Ovary (tissue), 10 donors: ENCODE measurements at places on chromosomes 6 and 20.
A peak's percentile ranks its signal among the peaks of the same experiment; 100 is the strongest.

DNA sequence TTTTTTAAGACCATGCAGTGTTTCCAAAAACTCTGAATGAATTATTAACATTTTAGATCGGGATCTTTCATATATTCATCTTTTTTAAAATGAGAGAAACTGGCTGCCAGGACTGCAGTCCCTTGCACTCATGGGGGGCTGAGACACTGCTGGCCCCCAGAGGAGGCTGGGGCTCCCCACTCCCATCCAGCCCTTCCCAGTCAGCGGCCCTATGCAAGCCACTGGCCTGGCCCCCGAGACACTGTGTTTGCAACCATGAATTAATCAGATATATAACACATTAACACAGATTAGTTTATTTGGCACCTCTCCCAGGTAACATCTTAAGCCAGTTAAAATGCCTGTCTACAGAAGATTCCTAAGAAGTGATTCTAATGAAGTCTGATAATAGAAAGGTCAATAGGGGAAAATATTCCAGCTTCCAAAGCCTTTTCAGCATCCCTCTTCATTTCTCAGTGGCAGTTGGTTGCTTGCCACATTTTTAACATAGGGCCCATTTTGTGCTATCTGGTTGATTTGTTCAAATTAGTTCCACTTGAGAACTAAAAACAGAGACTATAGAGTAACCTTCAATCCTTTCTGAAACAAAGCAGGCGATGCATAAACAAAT lies 184.4 kb upstream of the FBXL4 start:
- no peak for DNase-seq

- DNase-seq, result peak; percentile 16
Measured at GRCh38 chr6:25882051-25882496, 8.0 kb upstream of the SLC17A3 start.

- DNase-seq, result no peak
Measured at GRCh38 chr6:39932386-39932910, 1.8 kb downstream of the MOCS1 start.

- no peak for DNase-seq
Measured at GRCh38 chr6:144265061-144265357, 20.1 kb upstream of the UTRN start.

- DNase-seq, result no peak
Measured at GRCh38 chr20:3238616-3239025, 369 bp downstream of the SLC4A11 start.

DNA sequence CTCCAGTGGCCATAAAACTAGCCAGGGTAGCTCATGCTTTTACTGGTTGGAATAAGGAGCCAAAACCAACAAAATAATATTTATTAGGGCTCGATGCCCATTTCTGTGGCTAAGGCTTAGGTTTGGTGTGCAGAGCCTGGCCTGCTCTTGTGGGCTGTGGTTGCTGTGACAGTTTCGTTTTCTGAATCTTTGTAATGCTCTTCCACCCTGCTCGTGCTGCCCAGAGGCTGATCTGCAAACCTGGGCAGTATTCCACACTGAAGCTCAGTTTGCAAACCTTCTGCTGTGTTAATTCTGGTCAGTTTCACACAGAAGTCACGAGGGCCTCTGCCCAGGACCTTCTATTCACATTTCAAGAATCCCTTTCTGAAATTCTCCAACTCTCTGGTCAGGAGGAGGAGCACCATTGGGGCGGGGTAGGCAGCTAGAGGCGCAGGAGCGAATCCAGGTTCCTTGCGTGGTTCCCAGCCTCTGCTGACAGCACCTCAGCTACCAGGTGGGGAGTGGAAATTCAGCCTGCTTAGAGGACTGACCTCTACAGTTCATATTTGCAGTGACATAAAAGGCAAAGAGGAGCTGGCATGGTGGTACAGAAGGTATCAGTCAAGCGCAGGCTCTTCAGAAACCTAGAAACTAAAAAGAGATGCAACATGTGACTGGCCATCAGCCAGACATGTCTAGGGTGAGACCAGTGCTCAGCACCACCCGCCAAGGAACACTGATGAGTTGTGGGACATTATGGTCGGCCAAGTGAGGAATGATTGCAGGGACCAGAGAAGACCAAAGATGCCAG lies 14.3 kb upstream of the C20orf144 start:
- no peak for DNase-seq

GRCh38 chr6:39362487-39362865 lies 40.0 kb upstream of the KCNK16 start:
- no peak for DNase-seq

DNA sequence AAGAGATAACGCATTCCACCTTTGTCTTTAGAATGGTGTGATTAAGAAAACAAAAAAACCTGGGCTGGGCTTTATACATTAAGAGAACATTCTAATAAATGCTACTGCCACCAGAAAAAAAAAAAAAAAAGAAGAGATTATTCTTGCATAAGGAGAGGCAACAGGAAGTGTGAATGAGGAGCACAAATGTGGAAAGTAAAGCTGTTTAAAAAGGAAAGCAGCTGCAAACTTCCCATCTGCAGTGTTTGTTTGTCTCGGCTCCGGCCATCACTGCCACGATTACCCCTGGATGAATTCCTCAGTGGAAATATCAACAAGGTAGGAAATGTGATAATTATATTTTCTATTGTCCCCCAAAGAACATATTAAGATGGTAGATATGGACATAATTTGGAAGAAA lies 223.9 kb downstream of the PHF3 start:
- DNase-seq, result no peak

DNA sequence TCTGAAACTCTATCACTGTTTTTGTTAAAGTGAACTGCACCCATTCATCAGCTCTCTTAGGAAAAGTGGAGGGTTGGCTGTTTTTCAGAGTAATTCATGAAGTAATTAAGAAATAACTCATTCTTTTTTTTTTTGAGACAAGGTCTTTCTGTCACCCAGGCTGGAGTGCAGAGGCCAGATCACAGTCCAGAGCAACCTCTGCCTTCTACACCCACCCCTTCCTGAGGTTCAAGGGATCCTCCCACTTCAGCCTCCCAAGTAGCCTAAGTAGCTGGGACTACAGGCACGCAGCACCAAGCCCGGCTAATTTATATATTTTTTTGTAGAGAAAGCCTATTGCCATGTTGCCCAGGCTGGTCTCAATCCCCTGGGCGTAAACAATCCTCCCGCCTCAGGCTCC lies 2.6 kb downstream of the ZNFX1 start:
- no peak for DNase-seq

- DNase-seq, result peak; percentile 27
Measured at GRCh38 chr6:169241688-169242350, 11.8 kb downstream of the THBS2 start.

GRCh38 chr20:8796088-8796660 lies 272.7 kb upstream of the PLCB4 start:
- no peak for DNase-seq

- DNase-seq, result no peak
Measured at GRCh38 chr6:38316099-38316868, 323.4 kb downstream of the BTBD9 start.

DNA sequence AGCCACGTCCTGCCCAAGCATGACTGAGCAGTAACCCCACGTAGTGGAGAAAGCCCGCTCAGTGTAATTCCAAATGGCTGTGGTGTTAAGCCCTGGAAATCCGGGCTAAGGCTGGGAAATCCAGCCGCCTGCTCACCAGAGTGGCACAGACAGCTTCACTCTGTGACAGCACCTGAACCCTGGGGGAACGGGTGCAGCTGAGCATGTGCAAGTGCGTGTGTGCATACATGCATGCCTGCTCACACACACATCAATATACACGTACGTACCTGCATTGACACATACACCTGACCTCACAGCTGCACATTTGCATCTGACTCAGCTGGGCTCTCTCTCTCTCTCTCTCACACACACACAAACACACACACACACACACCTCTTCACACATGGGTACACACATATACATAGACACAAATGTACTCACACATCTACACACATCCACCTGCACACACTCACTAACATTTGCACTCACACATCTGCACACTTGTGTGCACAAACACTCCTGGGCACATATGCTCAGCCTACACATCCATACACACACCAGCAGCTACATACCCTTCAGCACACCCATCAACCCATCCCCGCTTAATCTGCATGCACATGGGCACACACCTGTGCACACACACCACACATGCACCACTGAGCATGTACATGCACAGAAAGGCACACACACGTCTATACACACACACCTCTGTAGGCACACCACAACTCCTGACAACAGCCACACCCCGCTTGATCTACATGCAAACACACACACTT lies 114.1 kb downstream of the GRM4 start:
- no peak for DNase-seq

GRCh38 chr6:109240370-109241084 lies 141.7 kb downstream of the CD164 start:
- DNase-seq, result no peak

DNA sequence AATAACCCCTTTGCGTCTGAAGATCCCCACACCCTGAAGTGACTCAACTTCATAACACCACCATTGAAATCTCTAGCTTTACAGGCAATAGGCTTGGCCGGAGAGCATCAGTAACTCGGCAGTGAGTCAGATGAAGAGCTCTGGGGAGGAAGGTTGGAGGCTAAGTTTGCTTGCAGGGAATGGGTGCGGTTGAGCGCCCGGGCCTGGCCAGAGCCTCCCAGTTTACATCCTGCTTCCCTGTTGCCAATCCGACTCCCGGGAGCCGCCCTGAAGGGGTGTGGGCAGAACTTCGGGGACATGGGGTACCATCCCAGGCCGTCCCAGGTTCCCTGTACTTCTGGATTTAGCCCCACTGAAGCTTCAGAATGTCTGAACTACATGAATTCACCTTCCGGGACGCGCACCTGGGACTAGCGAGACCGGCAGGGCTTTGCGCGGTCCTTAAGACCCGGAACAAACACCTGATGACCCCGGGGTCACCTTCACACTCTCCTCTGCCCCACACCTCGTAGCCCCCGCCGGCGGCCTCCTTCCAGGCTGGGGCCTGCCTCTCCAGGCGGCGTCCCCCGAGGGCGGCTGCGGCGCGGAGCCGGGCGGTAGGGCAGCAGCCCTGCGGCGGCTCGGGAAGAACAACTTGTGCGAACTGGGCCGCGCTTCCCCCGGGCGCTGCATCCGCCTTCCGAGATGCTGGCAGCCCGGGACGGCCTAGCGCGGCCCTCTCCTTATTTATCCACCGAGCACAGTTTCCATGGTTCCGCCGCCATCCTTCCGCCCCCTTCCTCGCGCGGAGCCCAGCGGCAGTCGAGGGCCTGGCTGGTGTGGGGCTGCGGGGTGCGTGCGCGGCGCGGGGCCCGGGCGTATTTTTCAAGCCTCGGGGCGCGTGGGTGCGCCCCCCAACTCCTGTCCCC lies 56.6 kb upstream of the RREB1 start:
- peak; percentile 51 for DNase-seq

GRCh38 chr20:21191839-21192238 lies 66.0 kb downstream of the KIZ start:
- DNase-seq, result peak; percentile 49

- DNase-seq, result no peak
Measured at GRCh38 chr6:5838656-5839396, 167.9 kb downstream of the NRN1 start.

DNA sequence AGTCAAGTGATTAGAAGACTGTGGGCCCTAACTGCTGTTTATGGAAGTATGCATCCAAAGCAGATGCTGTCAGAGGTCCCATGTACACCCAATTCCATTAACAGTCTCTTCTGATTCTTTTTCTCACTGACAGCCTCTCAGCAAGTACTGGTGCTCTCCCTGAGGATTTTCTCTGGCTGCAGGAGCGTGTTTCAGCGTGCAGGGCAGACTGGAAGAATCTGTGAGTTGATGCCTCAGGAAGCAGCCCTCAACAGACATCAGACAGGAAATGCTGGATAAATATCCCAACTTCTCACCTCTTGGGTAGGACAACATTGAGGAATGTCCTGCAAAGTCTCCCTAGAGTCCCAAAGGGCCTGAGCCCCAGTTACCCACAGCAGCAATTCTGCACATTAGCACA lies 40.8 kb downstream of the ANKEF1 start:
- no peak for DNase-seq

- DNase-seq, result no peak
Measured at GRCh38 chr20:42158272-42158671, 540.1 kb upstream of the CHD6 start.

- DNase-seq, result no peak
Measured at GRCh38 chr20:9163251-9163650, 94.4 kb downstream of the PLCB4 start.

- no peak for DNase-seq
Measured at GRCh38 chr20:46296526-46297250, 11.6 kb downstream of the CDH22 start.

GRCh38 chr6:11605507-11605905 lies 68.0 kb downstream of the TMEM170B start:
- no peak for DNase-seq

DNA sequence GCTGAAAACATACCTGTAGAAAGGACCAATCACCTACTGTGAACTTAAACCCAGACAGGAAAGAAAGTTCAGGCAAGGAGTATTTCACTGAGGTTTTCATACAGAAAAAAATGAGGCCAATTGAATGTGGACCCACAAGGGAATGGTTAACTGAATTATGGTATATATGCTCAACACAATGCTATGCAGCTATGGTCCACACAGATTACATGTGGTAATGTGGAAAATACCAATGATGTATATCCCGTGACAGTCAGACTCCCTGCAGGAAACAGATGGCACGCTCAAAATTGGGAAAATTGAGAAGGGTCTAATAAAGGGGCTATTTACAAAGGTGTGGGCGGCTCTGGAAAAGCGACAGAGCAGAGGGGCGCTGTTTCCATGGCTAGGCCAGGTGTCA lies 47.1 kb upstream of the PIM1 start:
- DNase-seq, result no peak

- no peak for DNase-seq
Measured at GRCh38 chr20:17024513-17025119, 202.2 kb upstream of the PCSK2 start.

GRCh38 chr6:91213229-91213901 lies 626.5 kb upstream of the MAP3K7 start:
- DNase-seq, result no peak

DNA sequence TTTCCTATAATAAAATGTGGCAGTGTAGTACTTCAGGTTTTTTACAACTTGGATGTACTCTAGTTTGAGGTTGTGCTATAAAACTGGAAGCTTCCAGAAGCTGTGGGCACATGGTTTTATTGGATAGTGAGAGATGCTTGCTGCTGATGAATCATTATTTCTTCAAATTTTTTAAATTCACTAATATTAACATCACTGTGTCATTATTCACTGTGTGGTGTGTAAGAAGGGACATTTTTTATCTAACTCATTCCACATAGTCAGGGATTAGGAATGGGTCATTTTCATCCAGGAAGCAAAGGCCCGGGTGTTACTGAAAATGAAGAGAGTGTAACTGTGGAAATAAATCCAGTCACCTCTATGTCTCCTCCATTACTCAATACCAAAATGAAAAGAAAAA lies 421.0 kb downstream of the TENT5A start:
- DNase-seq, result no peak

GRCh38 chr6:24480705-24481104 lies 8.7 kb downstream of the GPLD1 start:
- no peak for DNase-seq

DNA sequence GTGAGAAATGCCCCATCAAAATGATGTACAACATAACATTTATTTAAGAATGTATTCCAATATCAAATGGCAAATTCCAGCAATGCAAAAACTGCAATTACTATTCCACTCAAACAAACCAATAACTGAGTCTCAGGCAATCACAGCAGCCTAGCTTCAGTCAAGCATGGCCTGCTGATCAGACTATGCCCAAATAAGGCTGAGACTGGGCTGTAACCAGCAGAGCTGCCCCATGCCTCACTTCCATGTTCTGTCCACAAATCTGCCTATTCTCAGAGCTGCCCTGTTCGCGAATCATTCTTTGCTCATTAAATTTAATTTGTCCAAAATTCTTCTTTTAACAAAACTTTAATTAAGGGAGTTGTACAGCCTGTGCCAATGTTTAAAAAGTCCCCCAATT lies 155.4 kb downstream of the FNDC1 start:
- DNase-seq, result no peak
